ENCODE measurements at places on chromosomes 2 and 18.
A peak's percentile ranks its signal among the peaks of the same experiment; 100 is the strongest.

GRCh38 chr2:118356051-118356450, 267.8 kb downstream of the INSIG2 start:
- DNase-seq: no peak

- DNase-seq: no peak
Observed at GRCh38 chr2:133286326-133286922, 281.8 kb downstream of the NCKAP5 start.

DNA sequence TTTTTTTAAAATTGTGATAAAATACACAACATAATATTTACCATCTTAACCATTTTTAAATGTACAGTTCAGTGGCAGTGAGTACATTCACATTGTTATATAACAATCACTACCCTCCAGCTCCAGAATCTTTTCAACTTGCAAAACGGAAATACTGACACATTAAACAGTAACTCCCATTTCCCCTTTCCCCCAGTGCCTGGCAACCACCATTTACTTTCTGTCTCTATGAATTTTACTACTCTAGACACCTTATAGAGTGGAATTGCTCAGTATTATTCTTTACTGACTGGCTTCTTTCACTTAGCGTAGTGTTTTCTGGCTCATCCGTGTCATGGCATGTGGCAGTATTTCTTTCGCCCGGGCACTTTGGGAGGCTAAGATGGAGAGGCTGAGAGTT, 32.6 kb downstream of the FASTKD2 start:
- no peak for DNase-seq

- DNase-seq: peak; percentile 91
Observed at GRCh38 chr18:10689236-10690034, 163.6 kb downstream of the NAPG start.

DNA sequence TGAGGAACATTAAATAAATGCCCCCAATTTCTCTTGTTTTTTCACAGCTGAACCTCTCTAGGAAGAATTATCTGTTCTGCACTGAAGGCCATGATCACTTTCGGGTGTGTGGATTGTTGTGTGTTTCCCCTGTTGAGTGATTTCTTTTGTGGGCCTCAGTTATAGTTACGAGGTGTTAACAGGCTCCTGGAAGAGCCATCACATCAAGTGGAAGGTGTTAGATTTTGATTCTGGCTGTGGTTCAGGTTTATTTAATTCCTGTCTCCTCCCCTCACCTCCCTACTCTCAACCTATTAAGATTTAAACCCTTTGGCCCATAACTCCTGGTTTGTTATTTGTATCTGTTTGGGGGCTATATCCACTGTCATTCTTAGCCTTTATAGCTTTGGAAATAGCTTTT, 182.8 kb downstream of the AGPS start:
- no peak for DNase-seq

GRCh38 chr2:136154384-136154783, 36.4 kb upstream of the CXCR4 start:
- DNase-seq: no peak

DNA sequence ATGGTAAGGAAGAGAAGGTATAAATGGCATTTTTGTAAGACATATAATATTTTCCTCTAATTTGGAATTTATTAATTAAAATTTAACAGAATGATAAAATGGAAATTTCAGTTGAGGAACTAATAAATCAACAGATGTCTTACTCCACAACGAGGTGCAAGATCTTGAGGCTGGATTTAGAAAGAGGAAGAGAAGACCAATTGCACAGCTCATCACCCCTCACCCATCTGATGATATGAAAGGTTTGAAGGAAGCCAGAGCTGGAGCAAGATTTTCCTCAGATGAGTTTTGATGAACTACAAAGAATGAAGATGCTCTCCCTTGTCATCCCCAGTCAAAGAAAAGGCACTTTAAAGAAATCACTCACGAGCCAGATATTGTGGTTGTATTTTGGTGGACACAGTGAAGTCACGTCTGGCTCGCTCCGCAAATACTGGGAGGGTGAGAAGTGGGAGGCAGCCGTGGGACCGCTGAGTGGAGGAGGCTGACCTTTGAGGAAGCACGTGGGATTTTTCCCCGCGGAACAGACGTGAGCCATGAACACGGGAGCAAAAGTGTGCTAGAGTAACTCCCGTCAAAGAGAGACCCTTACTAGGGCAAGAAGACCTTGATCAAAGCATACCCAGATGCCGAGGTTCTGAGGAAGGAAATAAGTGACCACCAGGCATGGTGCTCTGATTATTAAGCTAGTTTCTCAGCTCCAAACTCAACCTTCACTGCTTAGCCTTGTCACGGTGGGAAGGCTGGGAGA, 511.4 kb downstream of the RNF144A start:
- DNase-seq: no peak

- DNase-seq: no peak
Observed at GRCh38 chr2:46257476-46257875, 39.7 kb upstream of the EPAS1 start.

- DNase-seq: no peak
Observed at GRCh38 chr18:75269124-75269680, 58.6 kb downstream of the TSHZ1 start.

GRCh38 chr2:70960833-70961647, 17.4 kb upstream of the ANKRD53 start:
- no peak for DNase-seq

DNA sequence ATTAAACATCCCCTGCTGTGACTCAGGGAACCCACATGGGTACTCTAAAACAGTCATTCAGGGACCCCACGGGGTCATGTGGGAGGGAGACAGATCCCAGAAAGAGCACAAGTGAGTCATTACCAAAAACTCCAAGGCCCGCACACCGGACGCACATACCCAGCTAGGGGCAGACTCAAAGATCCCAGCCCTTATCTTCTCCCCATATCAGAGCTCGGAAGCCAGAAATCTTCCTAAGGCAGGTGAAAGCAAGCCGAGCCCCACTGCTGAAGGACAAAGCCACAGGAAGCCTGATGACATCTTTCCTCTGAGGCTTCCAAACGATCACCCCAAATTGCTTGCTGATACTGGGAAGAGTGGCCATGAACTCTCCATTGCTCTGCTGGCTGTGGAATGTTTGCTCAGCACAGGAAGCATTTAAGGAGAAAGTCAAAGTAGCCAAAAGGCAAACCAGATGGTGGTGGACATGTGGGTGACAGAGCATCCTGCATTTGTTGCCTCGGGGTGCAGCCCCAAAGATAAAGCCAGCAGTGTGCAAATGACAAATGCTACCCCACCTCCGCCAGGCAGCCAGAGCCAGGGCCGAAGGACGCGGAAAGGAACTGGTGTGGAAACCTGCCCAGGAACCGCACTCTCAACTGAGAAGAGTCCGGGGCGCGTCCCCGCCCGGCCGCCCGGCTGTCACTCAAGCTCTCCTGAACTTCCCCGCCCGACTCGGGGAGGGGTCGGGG, 784 bp downstream of the ACTR1B start:
- DNase-seq: peak; percentile 86

DNA sequence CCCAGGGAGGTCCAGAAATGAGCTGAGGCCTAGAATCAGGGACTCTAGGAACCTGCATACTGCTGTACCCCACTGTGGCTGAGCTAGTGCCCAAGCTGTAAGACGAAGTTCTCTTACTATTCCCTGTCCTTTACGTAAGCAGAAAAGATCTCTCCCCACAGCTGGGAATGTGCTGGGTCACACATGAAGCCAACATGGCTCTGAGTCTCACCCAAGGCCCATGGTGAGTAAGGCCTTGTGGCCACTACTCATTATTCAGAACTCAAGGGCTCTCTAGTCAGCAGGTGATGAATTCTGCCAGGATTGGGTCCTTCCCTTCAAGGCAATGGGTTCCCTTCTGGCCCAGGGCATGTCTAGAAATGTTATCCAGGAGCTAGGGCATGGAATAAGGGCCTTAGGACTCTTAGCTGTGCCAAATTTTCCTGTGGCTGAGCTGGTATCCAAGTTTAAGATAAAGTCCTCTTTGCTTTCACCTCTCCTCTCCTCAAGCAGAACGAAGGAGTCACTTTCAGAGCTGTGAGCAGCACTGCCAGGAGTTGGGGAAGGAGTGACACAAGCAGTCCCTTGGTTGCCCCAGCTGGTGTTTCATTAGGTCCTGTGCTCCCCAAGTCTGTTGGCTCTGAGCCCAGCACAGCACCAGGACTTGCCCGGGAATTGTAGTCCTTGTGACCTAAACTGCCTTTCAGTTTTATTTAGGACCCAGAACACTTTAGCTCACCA, 707.6 kb downstream of the SLC4A3 start:
- DNase-seq: no peak

DNA sequence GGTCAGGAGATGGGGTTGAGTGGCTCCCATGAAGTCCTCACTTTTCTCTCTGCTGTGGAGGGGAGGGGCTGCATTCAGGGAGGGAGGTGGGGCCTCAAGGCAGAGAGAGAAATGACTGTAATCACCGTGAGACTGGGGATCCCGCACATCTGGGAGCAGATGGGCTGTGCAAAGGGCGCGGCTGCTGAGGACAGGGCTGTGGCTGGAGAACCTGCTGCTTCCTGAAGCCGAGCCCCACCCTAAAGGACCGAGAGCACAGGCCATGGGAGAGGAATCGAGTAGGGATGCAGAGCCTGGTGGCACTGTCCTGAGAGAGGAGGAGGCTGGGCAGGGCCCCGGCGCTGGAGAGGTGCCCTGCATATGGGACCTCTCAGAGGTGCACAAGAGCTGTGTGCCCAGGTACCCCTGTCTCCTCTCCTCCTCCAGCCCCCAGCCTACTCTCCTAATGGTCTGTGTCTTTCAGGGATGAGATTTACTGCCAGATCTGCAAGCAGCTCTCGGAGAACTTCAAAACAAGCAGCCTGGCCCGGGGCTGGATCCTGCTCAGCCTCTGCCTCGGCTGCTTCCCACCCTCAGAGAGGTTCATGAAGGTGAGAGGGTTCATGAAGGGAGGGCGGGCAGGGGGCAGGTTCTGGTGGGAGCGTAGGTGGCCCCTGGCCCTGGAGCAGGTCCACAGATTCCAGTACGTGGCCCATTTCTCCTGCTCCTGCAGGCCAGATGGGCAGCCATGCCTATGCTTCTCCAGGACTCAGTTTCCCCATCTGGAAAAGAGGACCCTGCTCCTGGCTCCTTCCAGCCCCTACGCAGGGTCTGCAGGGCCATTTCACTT, 25.9 kb upstream of the GPR17 start:
- DNase-seq: no peak

DNA sequence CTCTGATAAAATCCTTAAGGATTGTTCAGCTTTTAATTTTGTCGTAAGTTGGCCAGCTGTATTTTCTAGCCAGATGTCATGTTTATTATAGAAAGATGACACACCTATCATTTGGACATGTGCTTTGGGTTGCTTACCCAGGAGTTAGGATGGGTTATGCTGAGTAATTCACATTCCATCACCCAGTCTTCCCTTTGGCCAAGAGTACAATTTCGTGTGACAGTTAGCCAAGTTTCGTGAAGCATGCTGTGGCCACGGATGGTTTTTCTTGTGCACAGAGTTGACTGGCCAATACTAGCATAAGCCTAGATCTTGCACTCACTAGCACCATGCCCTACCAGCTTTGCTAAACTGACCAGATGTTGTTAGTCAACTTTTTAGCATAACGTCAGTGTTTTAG, 5.8 kb downstream of the MAPRE3 start:
- DNase-seq: peak; percentile 42

- peak; percentile 94 for DNase-seq
Observed at GRCh38 chr2:216492597-216493333, 5.9 kb upstream of the RPL37A start.

DNA sequence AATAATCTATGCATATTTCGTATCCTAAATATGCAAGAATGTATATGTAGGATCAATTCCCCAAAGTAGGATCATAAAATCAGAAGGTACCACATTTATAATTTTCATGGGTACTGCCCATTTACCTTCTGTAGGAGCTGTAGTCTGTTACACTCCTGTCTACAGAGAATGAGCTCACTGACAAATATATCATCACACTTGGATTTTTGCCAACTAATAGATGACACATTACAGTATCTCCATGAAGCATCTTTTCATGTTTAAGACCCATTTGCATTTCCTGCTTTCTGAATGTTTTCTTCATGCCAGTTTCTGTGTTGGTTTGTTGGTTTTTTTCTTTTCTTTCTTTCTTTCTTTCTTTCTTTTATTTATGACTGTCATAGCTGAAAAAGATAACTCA, 70.9 kb upstream of the EML6 start:
- no peak for DNase-seq

DNA sequence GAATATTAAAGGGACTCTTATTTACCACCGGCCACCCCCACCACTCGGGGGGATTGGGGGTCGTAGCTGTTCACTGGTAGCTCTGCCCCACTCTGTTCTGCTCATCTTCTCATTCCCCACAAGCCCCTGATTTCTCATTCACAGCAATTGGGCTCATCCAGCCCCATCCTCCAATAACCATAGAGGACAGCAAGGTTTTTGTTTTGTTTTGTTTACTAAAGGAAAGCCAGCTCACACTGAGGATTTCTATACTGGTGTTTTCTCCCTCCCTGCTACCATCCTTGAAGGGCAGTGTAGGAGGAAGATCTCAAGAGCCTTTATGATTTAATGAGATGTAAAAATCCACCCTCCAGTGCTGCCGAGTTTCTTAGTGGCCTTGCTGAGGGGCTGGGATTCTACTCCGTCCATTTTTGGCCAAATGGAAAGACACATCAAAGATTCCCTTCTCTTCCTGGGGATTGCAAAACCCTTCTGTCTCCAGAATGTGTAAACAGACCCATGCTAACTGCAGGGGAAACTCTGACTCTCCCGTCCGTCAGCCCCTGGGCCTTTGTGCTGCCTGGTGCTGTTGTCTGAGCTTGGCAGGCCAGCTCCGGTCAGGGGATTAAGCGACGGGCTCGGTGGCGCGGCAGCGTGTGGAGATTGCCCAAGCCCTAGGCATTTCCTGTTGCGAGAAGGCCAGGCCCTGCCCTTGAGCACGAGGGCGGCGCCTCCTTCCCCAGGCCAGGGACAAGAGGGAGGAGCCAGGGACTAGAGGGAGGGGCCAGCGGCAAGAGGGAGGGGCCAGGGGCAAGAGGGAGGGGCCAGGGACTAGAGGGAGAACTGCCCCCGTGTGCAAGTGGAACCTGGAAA, 165.0 kb downstream of the ANTXR1 start:
- peak; percentile 62 for DNase-seq

DNA sequence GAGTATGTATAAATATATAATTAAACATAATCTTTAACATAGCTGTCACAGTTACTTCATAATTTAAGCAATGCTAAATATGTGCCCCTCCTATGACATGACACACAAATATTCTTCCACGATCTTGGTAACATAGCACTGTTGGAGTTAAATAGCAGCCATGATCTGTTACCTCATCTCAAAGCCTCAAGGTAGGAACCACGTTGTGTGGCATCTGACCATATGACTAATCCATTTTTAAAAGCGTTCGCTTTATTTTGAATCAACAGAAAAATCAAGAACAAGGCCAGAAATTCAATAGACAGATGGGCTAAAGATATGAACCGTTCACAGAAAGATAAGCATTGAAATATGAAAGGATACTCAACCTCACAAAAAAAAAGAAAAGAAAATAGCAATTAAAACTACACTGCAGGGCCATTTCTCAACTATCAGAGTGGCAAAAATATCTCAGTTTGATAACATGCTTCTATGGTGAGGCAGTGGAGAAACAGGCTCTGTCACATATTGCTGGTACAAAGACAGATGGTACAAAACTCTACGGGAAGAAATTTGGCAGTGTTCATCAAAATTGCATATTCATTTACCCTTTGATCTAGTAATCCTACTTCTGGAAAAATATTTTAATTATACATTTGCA, 105.9 kb downstream of the TMX3 start:
- DNase-seq: no peak

Data from fibroblast of upper back skin (primary cell).